ENCODE measurements at places on chromosomes 7 and 10.

DNA sequence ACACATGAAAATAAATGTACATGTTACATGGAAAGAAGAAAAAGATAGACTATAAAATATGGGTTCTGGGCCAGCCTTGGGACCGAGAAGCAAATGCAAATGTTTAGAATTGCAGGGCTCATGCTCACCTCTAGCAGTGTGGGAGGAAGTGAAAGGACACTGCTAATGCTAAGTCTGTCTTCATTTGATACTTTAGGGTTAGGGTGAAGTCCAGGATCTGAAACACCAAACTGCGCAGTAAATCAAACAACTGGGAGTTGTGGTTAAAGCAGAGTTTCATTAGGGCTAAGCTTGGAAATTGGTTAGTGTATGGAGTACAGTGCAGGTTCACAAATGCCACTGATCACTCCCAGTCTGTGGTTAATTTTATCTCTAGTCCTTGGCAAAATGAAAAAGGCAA is 73.2 kb upstream of the PDK4 start:
- DNase-seq: no peak

GRCh38 chr7:121433775-121434174 is 37.7 kb upstream of the FAM3C start:
- DNase-seq: no peak

DNA sequence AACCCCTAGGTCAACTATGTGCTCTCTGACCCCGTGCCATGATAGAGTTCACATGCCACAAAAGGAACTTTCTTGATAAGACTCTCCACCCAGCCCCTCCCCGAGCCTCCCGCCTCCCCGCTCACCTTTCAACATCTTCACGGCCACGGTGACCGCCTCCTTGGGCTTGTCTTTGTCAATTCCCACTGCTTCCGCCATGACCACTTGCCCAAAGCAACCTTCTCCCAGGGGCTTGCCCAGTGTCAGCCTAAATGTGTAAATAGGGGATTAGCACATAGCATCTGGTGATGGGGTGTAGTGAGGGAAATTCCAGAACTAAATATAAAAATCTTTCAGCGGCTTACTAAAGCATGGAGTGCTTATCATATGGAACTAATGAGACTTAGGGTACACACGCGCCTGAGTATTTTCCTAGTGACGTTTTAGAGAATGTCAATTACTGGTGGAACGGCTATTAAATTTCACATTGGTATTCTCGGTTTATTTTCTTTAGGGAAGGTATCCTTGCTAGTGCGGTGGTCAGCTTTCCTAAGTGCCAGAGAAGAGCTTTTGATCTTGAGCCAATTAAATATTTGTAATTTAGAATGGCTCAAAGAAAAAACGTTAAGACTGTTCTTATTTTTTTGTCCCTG is 97.4 kb downstream of the FGFR2 start:
- no peak for DNase-seq

- DNase-seq: peak; percentile 14
Measured at GRCh38 chr10:45006276-45007030, 5.7 kb downstream of the ZNF22 start.

DNA sequence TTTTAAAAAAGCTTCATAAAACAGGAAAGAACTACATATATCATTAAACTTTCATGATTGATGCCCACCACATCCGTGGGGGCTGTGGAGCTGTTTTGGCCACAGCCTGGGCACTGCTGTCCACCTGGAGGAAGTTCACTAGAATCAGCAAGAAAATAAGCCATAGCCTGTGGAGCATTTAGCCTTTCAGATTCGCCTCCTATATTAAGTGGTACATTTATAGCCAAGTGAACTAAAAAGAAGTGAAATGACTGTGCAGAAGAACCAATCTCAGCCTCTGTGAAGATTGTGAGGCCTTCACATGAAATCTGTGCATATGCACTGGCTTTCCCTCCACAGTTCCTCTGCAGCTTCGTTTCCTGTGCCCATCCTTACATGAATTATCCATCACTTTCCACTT is 23.5 kb downstream of the WNT16 start:
- no peak for DNase-seq

- no peak for DNase-seq
Measured at GRCh38 chr10:125479059-125479458, 203.9 kb downstream of the TEX36 start.

GRCh38 chr7:148334959-148335577 is 255.5 kb upstream of the C7orf33 start:
- DNase-seq: no peak

DNA sequence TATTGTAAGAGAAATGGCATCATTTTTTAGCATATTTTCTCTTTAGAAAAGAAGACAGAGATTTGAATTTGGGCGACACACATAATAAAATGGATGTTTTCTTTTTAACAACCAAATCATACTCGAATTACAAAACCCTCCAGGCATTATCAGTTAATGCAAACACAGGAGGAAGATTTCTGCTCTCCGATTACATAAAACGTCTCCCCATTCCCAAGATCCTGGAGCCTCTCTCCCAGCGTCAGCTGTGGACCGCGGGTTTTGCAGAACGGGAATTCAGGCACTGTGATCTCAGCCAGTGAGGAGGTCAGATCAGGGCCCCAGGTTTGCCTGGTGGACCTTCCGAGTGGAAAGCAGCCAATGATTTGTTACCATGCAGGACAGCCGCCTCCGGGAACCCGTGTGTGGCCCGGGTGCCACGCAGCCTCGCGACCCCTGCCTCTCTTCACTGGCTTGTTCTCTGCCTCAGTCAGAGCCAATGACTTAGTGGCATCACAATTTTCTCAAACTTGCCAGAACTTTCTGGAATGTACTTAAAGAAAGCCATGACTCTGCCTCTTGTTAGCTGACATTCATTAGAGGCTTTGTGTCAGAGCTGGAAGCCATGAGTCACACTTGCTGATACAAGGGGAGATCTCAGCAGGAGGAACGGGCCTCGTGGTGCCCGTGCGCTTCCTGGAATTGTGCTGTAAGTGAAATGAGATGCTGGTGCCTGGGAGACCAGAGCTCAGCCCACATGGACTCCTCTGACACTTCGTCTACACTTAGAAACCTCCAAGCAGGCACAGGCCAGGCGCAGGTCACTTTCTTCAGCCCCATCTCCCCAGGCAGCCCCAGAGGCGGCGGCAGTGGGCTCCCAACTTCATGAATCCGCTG is 246.1 kb downstream of the KLF6 start:
- DNase-seq: no peak

- DNase-seq: peak; percentile 31
Measured at GRCh38 chr10:78664929-78665553, 403.7 kb upstream of the ZMIZ1 start.

GRCh38 chr10:114034923-114035645 is 8.6 kb upstream of the ADRB1 start:
- DNase-seq: no peak

GRCh38 chr7:23298141-23298881 is 828 bp upstream of the MALSU1 start:
- DNase-seq: no peak

DNA sequence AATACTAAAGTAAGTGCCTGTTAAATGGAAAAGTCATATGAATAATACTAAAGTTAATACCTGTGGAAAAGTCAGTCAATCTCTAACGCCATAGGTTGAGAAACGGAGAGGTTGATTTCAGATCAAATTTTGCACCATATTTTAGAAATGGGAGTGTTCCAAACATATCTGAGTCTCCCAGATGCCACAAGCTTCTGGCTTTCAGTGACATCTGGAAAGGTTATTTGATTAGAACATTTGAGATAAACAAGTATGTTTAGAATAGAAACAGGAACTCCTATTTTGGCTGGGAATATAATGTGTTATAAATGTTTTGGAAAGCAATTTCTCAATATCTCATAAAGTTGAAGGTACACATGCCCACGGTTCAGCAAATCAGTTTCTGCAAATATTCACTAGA is 5.8 kb downstream of the MACC1 start:
- no peak for DNase-seq

DNA sequence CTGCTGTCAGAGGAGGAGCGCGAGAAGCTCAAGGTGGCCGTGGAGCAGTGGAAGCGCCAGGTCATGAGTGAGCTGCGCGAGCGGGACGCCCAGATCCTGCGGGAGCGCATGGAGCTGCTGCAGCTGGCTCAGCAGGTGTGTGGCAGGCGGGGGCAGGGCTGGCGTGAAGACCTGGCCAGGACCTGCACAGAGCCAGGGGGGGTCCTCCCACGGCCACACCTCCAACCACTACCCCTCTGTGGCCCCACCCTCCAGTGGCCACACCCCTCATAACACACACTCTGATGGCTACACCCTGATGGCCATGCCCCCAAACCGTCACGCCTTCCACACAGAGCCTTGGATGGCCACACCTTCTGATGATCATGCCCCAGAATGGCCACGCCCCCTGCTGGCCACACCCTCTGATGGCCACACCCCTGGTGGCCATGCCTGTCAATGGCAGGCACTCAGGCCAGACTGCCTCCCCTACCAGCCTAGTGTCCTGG is 23.4 kb upstream of the DPYSL4 start:
- no peak for DNase-seq

DNA sequence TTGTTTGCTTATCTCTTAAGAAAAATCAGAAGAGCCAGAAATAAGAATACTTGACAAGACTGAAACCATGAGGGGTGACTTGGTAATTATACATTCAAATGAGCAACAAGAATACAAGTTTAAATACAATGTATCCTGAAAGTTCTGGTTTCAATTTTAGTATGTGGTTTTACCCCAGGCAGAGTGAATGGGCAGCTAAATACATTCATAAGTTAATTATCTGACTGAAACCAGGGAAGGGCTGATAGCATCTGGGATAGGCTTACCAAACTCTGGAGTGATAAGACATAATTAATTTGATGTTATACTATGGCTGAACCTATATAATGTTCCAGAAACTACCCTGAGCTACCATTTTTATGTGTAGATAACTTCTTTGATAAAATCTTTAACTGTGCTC is 252.2 kb upstream of the PLXNA4 start:
- DNase-seq: no peak

DNA sequence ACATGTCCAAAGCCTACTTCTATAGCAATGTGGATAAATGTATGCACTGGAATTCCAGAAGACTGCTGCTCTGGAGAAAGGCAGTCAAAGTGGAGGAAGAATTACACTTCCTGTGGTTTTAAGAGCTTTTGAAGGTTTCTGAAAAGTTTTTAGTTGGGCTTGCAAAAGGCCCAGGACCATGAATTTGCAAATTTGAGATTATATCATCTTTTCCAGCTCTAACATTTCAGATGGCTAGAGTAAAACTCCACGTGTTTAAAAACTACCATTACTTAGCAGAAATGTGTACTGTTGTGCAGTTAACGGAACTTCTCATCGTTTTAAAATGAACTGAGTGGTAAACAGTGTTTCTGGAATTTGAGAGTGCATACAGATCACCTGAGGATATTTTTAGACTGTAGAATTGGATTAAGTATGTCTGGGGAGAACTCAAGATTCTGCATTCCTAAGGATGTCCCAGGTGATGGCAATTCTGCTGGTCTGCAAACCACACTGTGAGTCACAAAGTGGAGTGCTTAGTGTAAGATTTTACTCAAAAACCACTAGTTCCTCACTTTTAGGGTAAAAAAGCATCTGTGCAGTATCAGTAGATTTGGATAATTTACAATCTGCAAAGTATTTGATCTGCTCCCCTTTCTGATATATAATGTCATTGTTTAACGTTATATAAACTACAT is 32.9 kb upstream of the CCDC71L start:
- DNase-seq: peak; percentile 15

- DNase-seq: no peak
Measured at GRCh38 chr10:31659665-31660064, 269.0 kb downstream of the ARHGAP12 start.

DNA sequence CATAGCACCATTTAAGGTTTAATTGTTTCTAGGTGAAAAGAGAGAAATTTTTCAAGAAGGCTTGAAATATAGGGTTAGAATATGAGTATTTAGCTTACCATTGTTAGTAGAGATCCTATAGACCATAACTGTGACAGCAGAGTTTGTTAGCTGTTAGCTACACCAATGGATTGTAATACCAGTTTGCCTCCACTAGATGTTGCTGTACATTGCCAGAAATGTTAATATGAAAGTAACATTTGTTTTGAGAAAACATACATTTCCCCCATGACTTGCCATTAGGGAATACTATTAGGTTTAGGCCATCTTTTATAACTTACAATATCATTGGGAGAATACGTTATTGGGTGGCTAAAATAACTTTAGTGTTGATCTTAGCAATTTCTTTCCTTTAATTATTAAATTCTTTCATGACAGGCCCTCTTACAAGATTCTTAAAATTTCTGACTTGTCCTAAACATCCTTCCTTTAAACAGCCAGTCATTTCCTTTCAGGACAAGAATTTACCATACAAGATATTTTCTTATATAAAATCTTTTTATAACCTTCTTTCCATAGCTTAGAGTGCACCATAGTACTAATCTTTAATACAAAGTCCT is 39.5 kb downstream of the ZNF117 start:
- peak; percentile 72 for DNase-seq

GRCh38 chr10:86087716-86088115 is 278.9 kb downstream of the GRID1 start:
- DNase-seq: no peak

DNA sequence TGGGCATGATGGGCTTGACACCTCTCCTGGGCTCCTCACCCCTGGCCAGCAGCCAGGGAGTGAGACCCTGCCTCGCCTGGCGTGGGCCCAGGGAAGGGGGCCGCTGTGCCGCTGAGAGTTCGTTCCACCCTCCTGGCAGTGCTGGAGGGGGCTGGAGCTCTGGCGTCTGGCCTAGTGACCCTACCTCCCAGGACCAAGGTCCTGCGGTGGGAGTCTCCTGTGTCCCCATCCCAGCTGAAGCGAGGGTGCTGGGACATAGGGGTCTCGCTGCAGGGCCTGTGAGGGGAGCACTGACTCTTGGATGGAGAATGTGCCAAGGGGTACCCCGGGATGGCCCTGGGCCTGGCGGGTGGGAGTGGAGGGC is 1.2 kb downstream of the GTF2IRD1 start:
- DNase-seq: no peak

- no peak for DNase-seq
Measured at GRCh38 chr10:111525696-111526095, 448.9 kb downstream of the ADRA2A start.

DNA sequence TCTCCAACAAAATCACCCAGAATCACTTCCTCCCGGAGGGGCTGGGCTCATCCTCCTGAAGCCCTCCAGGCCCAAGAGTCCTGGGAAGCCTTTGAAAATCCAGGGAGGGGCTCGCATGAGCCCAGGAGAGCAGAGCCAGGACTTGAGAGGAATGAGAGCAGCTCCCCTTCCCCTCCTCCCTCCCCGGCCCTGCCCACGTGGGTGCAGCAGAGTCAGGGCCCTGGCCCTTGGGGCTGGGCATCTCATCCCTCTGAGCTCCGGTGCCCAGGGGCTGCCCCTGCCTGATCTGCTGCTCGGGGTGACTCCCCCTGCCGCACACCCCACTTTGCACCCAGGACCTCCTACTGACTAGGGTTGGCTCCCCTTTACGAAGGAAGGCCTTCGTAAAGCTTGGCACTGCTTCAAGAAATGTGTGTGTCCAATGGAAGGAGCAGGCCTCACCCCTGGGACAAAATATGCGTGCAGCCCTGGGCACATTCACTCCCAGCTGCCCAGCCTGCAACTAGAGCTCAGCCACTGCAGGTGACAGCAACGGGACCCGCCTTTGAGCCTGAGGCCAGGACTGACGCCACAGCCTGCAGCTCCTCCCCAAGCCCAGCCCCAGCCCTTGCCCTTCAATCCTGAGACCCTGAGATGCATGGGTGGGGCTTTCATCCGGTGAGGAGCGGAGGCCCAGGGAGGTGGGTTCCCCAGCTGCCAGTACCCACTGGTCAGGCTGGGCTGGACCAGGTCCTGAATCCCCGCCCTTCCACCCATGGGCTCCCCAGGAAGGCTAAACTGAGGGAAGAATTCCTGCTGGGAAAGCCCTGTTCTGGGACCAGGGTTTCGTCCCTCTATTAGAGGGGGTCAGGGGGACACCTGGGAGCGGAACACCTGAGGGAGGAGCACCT is 21.8 kb downstream of the PWWP2B start:
- no peak for DNase-seq

GRCh38 chr10:131880016-131880590 is 20.7 kb upstream of the PPP2R2D start:
- DNase-seq: no peak
